A549 treated with Hydrocortisone at 1 μM for 4 hours (cell line): ENCODE measurements at places on chromosomes 3 and 15. TPM values are rescaled to one million over a fixed set of nuclear protein-coding genes. Genes with fewer than 3 reads are reported as not detected.

Gene SPESP1
- not detected in 5 replicates for total RNA-seq

Gene SLC22A13
- total RNA-seq: 0.05 to 0.06 TPM in 2 of 5 replicates, not detected in the others

Gene CACNA2D3
- total RNA-seq: 0.16 to 0.30 TPM (median 0.21 TPM) in 5 replicates

Gene IL17RE
- total RNA-seq: 1.4 to 2.3 TPM (median 1.6 TPM) in 5 replicates

Gene GNAT1
- 0.21 TPM in 1 of 5 replicates, not detected in the others for total RNA-seq

Gene PLA2G4E
- 0.03 TPM in 1 of 5 replicates, not detected in the others for total RNA-seq

Gene CLDN18
- total RNA-seq: not detected in 5 replicates

Gene MED12L
- 0.31 to 0.45 TPM (median 0.37 TPM) in 5 replicates for total RNA-seq

Gene HAUS2
- total RNA-seq: 17.8 to 22.8 TPM (median 19.3 TPM) in 5 replicates

Gene NPTN
- total RNA-seq: 184 to 210 TPM (median 208 TPM) in 5 replicates

Gene ZBTB47
- total RNA-seq: 5.5 to 6.7 TPM (median 6.0 TPM) in 5 replicates

Gene MOBP
- 0.09 to 0.24 TPM in 2 of 5 replicates, not detected in the others for total RNA-seq

Gene RAD51
- total RNA-seq: 17.6 to 20.1 TPM (median 18.0 TPM) in 5 replicates

Gene GABRR3
- total RNA-seq: not detected in 5 replicates

Gene ASB14
- total RNA-seq: not detected in 5 replicates

Gene DUOX2
- 0.02 to 0.06 TPM (median 0.03 TPM) in 5 replicates for total RNA-seq

Gene CHRD
- 0.14 to 0.35 TPM (median 0.24 TPM) in 5 replicates for total RNA-seq

Gene LRRN1
- total RNA-seq: not detected in 5 replicates

Gene IGF2BP2
- total RNA-seq: 10.7 to 14.9 TPM (median 12.9 TPM) in 5 replicates

Gene PLCB2
- total RNA-seq: 0.67 to 1.1 TPM (median 0.85 TPM) in 5 replicates

Gene SLC33A1
- 12.9 to 19.5 TPM (median 16.2 TPM) in 5 replicates for total RNA-seq

Gene LYZL4
- not detected in 5 replicates for total RNA-seq
